Pancreas (tissue), 10 donors: ENCODE measurements at places on chromosomes 12 and 14. TPM values are rescaled to one million over a fixed set of nuclear protein-coding genes. Genes with fewer than 3 reads are reported as not detected.

DNA sequence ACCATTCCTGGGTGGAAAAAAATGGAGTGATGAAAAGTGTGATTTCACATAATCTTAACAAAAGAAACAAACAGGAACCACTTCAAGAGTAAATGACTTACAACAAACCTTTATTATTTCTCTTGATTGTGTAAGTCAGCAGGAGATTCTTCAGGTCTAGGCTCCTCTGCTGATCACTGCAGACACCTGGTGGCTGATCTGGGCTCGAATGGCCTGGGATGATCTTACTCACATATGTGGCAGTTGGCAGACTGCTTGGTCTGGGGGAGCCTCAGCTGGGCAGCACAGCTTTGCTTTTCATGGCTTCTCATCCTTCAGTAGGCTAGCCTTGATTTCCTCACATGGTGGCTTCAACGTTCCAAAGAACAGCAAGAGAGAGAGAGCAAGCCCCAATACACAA lies 215.4 kb upstream of the PRICKLE1 start:
- H3K36me3 ChIP-seq: no peaks in the 10 kb centered on the region
- H3K4me3 ChIP-seq: no peak overlapping the region
- no peak overlapping the region for H3K27ac ChIP-seq
- DNase-seq: no peak
- H3K27me3 ChIP-seq: no peaks in the 10 kb centered on the region
- H3K4me1 ChIP-seq: no peaks in the 10 kb centered on the region

- H3K4me3 ChIP-seq: no peak overlapping the region
- no peak overlapping the region for H3K27ac ChIP-seq
- DNase-seq: no peak
- H3K4me1 ChIP-seq: no peaks in the 10 kb centered on the region
- H3K36me3 ChIP-seq: no peaks in the 10 kb centered on the region
- H3K27me3 ChIP-seq: no peaks in the 10 kb centered on the region
Observed at GRCh38 chr12:24798335-24798734, 150.6 kb downstream of the BCAT1 start.

DNA sequence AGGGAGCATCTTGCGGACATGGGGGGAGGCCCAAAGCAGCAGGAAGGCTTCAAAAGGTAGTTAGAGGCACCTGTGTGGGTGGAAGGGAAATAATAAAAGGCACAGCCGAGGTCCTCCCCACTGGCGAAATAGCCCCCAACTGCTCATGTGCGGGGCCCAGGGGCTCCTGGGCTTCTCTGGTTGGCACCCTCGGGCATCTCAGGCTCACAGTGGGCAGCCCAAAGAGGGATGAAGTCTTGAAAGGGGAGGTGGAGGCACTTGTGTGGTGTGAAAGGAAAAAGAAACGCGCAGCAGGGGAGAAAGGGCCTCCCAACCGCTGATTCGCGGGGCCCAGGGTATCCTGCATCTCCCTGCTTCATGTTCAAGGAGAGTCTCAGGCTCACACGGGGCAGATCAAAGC lies 579.4 kb downstream of the ALG10 start:
- no peak overlapping the region for H3K27ac ChIP-seq
- no peaks in the 10 kb centered on the region for H3K27me3 ChIP-seq
- peak; percentile 4 for DNase-seq
- no peak overlapping the region for H3K4me3 ChIP-seq

TTC7B gene
- polyA plus RNA-seq: 8.9 TPM

GRCh38 chr14:25049093-25049567 lies 817 bp downstream of the STXBP6 start:
- no peaks in the 10 kb centered on the region for H3K36me3 ChIP-seq
- peaks cover 30% of the 10 kb centered on the region for H3K4me1 ChIP-seq
- peak overlapping the region; percentile 89 for H3K27ac ChIP-seq
- peak; percentile 31 for DNase-seq

TEX52 gene
- not detected for polyA plus RNA-seq

GRCh38 chr14:53888535-53889386 lies 67.9 kb downstream of the BMP4 start:
- H3K36me3 ChIP-seq: no peaks in the 10 kb centered on the region
- no peaks in the 10 kb centered on the region for H3K4me1 ChIP-seq
- no peak for DNase-seq
- H3K27me3 ChIP-seq: no peaks in the 10 kb centered on the region
- H3K4me3 ChIP-seq: no peak overlapping the region

GRCh38 chr12:110345963-110346362 lies 57.5 kb downstream of the ANAPC7 start:
- no peaks in the 10 kb centered on the region for H3K4me1 ChIP-seq
- no peak overlapping the region for H3K27ac ChIP-seq
- no peak overlapping the region for H3K4me3 ChIP-seq
- no peak for DNase-seq
- no peaks in the 10 kb centered on the region for H3K27me3 ChIP-seq

IL31 gene
- not detected for polyA plus RNA-seq

DNA sequence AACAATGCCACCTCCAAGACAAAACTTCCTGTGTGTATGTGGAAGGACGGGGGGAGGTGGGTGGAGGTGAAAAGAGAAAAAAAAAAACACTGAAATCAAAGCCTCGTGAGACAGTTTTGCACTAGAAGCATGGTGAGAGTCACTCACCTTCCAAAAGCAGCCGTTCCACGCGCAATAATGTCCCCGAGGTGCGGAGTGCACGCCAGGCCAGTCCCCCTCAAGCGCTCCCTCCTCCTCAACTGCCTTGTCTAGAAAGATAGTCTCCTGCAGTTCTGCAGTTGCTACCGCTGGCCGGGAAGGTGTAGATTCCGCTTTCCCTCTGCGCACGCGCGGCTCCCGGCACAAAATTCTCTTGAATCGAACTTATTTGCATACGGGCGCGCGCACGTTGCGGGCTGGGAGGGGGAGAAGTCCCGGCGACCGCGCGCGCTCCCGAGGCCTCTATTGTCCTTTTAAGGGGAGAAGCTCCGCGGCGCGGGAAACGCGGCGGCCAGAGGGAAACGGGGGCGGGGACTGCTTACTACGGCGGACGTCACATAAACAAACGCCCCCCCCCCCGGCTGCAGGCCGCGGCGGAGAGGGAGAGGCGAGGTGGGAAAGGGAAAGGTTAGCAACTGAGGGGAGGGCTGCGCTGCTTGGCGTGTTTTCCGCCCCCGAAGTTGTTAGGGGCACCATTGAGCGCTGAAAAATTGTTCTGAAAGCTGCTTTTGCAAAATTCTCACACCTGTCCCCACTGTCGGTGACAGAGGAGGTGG lies at the start of gene SINHCAF:
TSS of gene SINHCAF (minus strand) at position 274 of the 755 bp plus-strand sequence. CDS start 27,946 bp downstream, outside the sequence.
- peak within 1 kb of the TSS; percentile 96 for H3K27ac ChIP-seq
- DNase-seq: peak; percentile 98
- peaks cover 20% of the 10 kb centered on the region for H3K4me1 ChIP-seq
- no peaks in the 10 kb centered on the region for H3K27me3 ChIP-seq
- peak within 1 kb of the TSS; percentile 87 for H3K4me3 ChIP-seq

KRT71 gene
- not detected for polyA plus RNA-seq

DNA sequence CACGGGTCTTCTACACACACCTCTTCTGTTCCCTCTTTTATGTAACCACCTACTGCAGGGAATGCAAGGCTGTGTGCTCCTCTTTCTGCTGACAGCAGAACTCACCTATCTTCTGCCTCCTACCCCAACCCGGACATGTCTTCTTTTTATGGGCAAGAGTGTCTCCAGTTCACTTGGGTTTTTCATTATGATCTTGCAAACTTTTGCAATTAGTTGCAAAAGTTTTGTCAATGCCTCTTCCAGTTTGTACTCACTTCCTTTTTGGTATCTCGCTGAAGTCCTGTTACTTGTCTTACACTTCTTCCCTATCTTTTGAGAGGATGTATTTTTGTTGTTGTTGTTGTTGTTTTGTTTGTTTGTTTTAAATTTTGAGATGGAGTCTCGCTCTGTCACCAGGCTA lies 50.6 kb downstream of the DRAM1 start:
- no peak overlapping the region for H3K4me3 ChIP-seq
- no peak for DNase-seq
- H3K27me3 ChIP-seq: no peaks in the 10 kb centered on the region
- H3K27ac ChIP-seq: no peak overlapping the region

CHGA gene
- polyA plus RNA-seq: 706 TPM

DNA sequence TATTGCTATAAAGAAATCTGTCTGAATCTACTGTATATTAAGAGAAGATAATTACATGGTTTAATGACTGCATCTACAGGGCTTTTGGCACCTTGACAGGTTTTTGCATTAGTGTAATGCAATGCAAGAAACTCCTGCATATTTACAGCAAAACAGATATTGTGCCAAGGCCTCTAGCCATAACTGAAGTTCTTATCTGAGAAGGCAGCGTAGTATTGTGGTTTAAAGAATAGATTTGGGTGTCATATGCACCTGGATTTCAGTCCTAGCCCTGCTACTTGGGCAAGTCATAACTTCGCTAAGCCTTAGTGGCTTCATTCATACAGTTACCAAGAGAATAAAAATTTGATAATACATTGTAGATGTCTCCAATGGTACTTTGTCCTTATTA lies 350.1 kb downstream of the CCDC91 start:
- no peak overlapping the region for H3K4me3 ChIP-seq
- H3K36me3 ChIP-seq: no peaks in the 10 kb centered on the region
- DNase-seq: no peak
- H3K27me3 ChIP-seq: no peaks in the 10 kb centered on the region
- no peaks in the 10 kb centered on the region for H3K4me1 ChIP-seq

GRCh38 chr14:85934123-85934885 lies 404.4 kb downstream of the FLRT2 start:
- H3K27ac ChIP-seq: no peak overlapping the region
- no peaks in the 10 kb centered on the region for H3K27me3 ChIP-seq
- H3K4me3 ChIP-seq: peak overlapping the region; percentile 16
- no peak for DNase-seq
- H3K36me3 ChIP-seq: no peaks in the 10 kb centered on the region

- no peaks in the 10 kb centered on the region for H3K4me1 ChIP-seq
- no peak overlapping the region for H3K4me3 ChIP-seq
- no peak overlapping the region for H3K27ac ChIP-seq
- no peaks in the 10 kb centered on the region for H3K36me3 ChIP-seq
- no peaks in the 10 kb centered on the region for H3K27me3 ChIP-seq
- no peak for DNase-seq
Observed at GRCh38 chr12:89782807-89783206, 74.2 kb upstream of the ATP2B1 start.

- H3K4me1 ChIP-seq: no peaks in the 10 kb centered on the region
- H3K27me3 ChIP-seq: no peaks in the 10 kb centered on the region
- no peaks in the 10 kb centered on the region for H3K36me3 ChIP-seq
- H3K4me3 ChIP-seq: no peak overlapping the region
Observed at GRCh38 chr12:93290391-93290790, 87.3 kb upstream of the NUDT4 start.

GRCh38 chr14:92756446-92756845 lies 8.0 kb upstream of the LGMN start:
- no peaks in the 10 kb centered on the region for H3K27me3 ChIP-seq
- no peaks in the 10 kb centered on the region for H3K36me3 ChIP-seq
- H3K4me3 ChIP-seq: no peak overlapping the region
- no peak for DNase-seq
- H3K4me1 ChIP-seq: no peaks in the 10 kb centered on the region

DNA sequence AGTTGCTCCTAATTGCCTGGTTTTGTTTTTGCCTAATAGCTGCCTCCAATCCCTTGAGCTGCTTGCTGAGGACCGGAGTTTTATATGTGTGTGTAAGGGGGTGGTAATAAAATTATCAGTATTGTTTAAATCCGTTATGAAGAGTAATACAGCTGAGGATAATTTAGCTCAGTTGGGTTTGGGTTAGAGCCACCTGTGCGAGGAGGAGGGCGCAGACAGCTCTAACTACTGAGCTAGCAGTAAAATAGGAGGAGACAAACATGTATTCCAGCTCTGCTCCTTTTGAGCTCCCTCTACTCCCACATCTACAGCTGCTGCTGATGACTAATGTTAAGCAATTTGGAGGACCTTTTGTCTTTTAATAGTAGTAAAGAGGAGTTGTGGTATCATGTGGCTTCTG lies 61.5 kb downstream of the SPATS2 start:
- H3K36me3 ChIP-seq: no peaks in the 10 kb centered on the region
- no peak overlapping the region for H3K4me3 ChIP-seq
- H3K27me3 ChIP-seq: no peaks in the 10 kb centered on the region
- no peaks in the 10 kb centered on the region for H3K4me1 ChIP-seq
- no peak for DNase-seq
- H3K27ac ChIP-seq: no peak overlapping the region

- no peaks in the 10 kb centered on the region for H3K36me3 ChIP-seq
- DNase-seq: no peak
- no peaks in the 10 kb centered on the region for H3K4me1 ChIP-seq
- H3K4me3 ChIP-seq: no peak overlapping the region
Observed at GRCh38 chr14:29858299-29858698, 69.3 kb downstream of the PRKD1 start.

DNA sequence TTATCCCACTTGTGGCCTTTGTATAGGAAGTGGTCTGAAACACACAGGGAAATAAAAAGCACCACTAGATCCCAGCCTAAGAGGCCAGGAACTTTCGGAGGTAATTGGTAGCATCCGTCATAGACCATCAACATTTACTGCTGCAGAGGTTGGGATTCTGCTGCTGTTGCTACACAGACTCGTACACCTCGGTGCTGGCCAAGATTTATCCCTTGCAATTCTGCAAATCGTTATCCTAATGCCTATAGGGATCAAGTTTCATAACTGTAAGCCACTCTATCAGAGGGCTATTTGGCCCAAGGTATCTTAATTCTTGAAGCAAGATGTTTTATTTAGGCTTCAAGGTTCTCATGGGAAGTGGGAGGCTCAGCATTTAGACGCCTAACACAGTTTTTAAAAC lies 913.6 kb downstream of the GALC start:
- no peak for DNase-seq
- H3K36me3 ChIP-seq: no peaks in the 10 kb centered on the region
- H3K4me3 ChIP-seq: no peak overlapping the region

IFNG gene
- polyA plus RNA-seq: not detected

- no peaks in the 10 kb centered on the region for H3K36me3 ChIP-seq
- H3K4me3 ChIP-seq: peak within 1 kb of the TSS; percentile 6
- no peaks in the 10 kb centered on the region for H3K27me3 ChIP-seq
Observed at GRCh38 chr12:14961466-14962152, at the start of gene ARHGDIB. Gene ARHGDIB (minus strand): TSS chr12:14961601. CDS start chr12:14950712, 10,889 bp downstream.

- no peaks in the 10 kb centered on the region for H3K27me3 ChIP-seq
- H3K4me1 ChIP-seq: no peaks in the 10 kb centered on the region
- H3K36me3 ChIP-seq: no peaks in the 10 kb centered on the region
- H3K4me3 ChIP-seq: no peak overlapping the region
Observed at GRCh38 chr14:49691031-49691430, 1.9 kb upstream of the KLHDC1 start.
